CD8-positive, alpha-beta memory T cell (primary cell): ENCODE measurements at places on chromosomes 3 and 15.

DNA sequence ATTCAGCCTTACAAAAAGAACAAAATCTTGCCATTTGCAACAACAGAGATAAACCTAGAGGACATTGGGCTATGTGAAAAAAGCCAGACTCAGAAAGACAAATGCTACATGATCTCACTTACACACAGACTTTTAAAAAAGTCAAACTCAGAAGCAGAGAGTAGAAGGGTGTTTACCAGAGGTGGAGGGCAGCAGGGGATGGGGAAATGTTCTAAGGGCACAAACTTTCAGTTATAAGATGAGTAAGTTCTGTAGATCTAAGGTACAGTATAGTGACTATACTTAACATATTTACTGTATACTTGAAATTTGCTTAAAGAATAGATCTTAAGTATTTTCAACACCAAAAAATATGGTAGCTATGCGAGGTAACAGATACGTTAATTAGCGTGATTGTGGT lies 3.0 kb downstream of the MYEF2 start:
- H3K36me3 ChIP-seq = no peaks in the 10 kb centered on the region
- no peak overlapping the region for H3K4me3 ChIP-seq
- peaks cover 7% of the 10 kb centered on the region for H3K4me1 ChIP-seq
- DNase-seq = no peak
- no peaks in the 10 kb centered on the region for H3K27me3 ChIP-seq
- H3K27ac ChIP-seq = no peak overlapping the region

- H3K4me3 ChIP-seq = no peak overlapping the region
- H3K4me1 ChIP-seq = no peaks in the 10 kb centered on the region
- no peak for DNase-seq
- H3K27ac ChIP-seq = no peak overlapping the region
- no peaks in the 10 kb centered on the region for H3K27me3 ChIP-seq
These were observed 113.3 kb upstream of the GBE1 start for GRCh38 chr3:81874738-81875137.

DNA sequence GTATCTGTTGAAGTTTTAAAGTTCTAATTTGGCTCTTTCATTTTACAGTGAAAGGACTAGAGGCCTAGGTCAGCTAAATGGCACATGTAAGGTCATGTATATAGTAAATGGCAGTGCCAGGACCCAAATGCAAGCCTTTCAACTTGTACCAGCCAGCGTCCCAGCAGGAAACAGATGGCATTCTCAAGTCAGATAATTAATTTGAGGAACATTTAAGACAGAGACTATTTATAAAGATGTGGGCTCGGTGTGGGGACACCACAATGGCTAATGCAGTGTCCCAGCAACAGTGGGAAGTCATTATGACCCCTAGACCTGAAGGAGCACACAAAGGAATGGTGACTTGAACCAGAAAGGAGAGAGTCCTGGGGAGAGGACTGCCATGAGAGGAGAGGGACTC lies 6.1 kb downstream of the MINDY4B start:
- H3K27ac ChIP-seq = no peak overlapping the region
- H3K27me3 ChIP-seq = no peaks in the 10 kb centered on the region
- no peak overlapping the region for H3K4me3 ChIP-seq
- no peaks in the 10 kb centered on the region for H3K4me1 ChIP-seq
- H3K36me3 ChIP-seq = no peaks in the 10 kb centered on the region
- DNase-seq = no peak

DNA sequence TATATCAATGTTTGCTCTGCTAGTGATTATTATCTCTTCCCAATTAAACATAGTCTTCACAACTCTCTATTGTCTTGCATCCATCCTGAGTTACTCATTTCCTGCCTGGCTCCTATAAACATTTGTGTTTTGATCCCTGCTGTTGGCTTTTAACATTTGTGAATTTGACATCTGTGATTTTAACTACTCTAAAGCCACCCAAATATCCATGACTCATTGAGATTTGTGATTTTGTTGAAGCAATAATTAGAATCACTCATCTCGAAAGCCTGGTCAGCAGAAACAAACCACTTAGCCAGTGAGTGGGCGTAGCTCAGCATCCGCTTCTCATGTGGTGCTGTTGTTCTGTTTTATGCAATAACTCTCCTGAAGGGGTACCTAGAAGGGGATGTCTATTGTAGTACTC lies 174.3 kb upstream of the ZBTB20 start:
- no peaks in the 10 kb centered on the region for H3K36me3 ChIP-seq
- no peak for DNase-seq
- H3K4me1 ChIP-seq = no peaks in the 10 kb centered on the region
- H3K27me3 ChIP-seq = no peaks in the 10 kb centered on the region

DNA sequence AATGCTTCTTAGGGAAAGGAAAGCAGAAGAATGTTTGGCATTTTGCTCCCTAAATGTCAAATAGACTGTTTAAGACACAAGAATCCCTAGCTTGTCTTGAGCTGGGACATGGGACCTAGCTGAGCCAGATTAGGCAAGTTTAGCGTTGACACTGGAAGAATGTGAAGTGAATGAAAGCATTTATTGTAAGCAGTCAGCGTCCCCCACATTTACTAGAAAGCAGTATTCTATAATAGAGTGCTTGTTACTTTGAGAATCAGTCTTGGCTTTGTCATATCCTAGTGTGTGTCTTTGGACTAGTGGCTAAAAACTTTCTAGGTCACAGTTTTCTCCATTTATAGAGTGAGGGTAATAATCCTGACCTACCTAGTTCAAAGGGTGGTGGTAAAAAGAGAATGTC lies 161.6 kb downstream of the ADAMTSL3 start:
- no peak overlapping the region for H3K27ac ChIP-seq
- H3K4me3 ChIP-seq = no peak overlapping the region
- H3K4me1 ChIP-seq = no peaks in the 10 kb centered on the region
- no peaks in the 10 kb centered on the region for H3K36me3 ChIP-seq

- H3K36me3 ChIP-seq = no peaks in the 10 kb centered on the region
- no peaks in the 10 kb centered on the region for H3K27me3 ChIP-seq
- H3K4me3 ChIP-seq = no peak overlapping the region
- no peak overlapping the region for H3K27ac ChIP-seq
These were observed 129.4 kb downstream of the MEX3B start for GRCh38 chr15:81916451-81916850.

- DNase-seq = no peak
- no peaks in the 10 kb centered on the region for H3K4me1 ChIP-seq
- H3K27me3 ChIP-seq = no peaks in the 10 kb centered on the region
- no peak overlapping the region for H3K4me3 ChIP-seq
These were observed 64.4 kb upstream of the TAMM41 start for GRCh38 chr3:11910971-11911531.

- H3K36me3 ChIP-seq = no peaks in the 10 kb centered on the region
- DNase-seq = no peak
These were observed 65.8 kb upstream of the LEKR1 start for GRCh38 chr3:156760333-156760732.

- H3K36me3 ChIP-seq = no peaks in the 10 kb centered on the region
- no peak overlapping the region for H3K27ac ChIP-seq
- no peaks in the 10 kb centered on the region for H3K27me3 ChIP-seq
- no peak overlapping the region for H3K4me3 ChIP-seq
- no peaks in the 10 kb centered on the region for H3K4me1 ChIP-seq
These were observed 227.6 kb upstream of the POU1F1 start for GRCh38 chr3:87503900-87504498.
